ENCODE measurements at places on chromosomes 2 and 18.
A peak's percentile ranks its signal among the peaks of the same experiment; 100 is the strongest.

DNA sequence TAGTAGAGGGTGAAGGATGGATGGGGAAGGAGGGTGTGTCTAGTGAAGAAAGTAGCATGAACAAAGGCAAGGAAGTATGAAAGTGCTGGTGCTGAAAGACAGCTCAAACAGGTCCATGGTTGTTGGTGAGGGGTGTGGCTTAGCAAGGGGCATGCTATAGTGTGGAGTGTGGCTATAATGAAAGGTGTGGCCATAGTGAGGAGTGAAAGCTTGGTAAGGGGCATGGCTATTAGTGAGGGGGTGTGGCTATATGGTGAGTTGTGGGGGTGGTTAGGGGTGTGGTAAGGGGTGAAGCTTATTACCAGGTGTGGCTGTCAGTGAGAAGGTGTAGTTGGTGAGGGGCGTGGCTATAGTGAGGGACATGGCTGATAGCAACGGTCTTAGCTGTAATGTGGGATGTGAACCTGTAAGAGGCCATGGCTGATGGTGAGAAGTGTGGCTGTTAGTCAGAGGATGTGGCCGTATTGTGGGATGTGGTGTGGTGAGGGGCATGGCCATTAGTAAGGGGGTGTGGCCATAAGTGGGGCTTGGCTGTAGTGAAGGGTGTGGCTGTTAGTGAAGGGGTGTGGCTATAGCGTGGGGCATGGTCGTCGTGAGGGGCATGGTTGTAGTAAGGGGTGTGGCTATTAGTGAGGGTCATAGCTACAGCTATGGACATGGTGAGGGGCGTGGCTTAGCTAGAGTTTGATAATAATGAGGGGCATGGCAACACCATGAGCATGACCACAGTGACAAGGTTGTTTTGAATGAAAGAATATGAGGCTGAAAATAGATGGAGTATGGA is 549.6 kb downstream of the FBXO15 start:
- DNase-seq = no peak

GRCh38 chr18:26233208-26233607 is 7.0 kb downstream of the TAF4B start:
- DNase-seq = no peak

DNA sequence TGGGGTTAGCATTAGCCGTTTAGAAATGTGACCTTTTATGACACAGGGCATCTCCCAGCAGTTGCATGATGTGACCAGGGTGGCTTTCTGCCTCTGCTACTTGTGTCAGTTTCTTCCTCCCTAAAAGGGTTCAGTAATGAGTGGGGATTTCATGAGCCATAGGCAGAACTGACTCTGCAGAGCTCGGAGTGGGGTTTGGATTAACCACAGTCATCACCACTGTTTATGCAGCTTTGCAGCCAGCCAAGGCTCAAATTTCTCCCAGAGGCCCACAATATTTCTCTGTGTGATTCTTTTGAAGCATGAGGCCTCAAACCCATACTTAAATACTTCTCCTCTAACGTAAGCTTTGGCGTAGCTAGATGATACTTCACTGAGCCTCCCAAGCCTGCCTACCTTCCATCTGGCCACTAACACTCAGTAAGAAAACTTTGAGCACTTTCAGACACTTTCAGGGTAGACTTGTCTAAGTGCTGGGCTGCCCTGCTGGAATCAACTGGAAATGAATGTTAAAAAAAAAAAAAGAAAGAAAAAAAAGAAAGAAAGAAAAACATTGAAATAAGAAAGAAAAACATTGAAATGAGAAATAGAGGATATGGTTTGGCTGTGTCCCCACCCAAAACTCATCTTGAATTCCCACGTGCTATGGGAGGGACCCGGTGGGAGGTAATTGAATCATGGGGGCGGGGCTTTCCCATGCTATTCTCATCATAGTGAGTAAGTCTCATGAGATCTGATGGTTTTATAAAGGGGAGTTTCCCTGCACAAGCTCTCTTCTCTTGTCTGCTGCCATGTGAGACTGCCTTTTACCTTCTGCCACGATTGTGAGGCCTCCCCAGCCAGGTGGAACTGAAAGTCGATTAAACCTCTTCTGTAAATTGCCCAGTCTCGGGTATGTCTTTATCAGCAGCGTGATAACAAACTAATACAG is 11.5 kb upstream of the LAPTM4A start:
- no peak for DNase-seq

- DNase-seq = peak; percentile 33
Observed at GRCh38 chr18:45775241-45775676, 50.2 kb upstream of the SIGLEC15 start.

DNA sequence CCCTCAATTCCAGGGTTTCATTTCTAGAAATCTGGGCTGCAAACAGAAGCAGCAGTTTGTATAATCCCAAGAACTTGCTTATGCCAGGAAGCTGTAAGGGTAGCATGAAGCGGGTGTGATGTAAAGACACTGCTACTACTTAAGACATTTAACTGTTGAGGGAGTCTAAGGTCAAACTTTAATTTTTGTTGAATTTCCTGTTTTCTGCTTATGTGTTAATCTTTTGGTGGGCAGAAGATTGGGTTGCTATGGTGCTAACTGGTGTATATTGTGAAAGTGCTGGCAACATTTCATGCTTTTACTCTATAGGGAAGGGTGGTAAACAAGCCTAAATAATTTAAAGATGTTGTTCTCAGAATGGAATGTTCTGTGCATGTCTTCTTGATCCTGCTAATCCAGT is 2.7 kb downstream of the NCOA1 start:
- no peak for DNase-seq

Measured in stimulated activated CD8-positive, alpha-beta memory T cell treated with anti-CD3 and anti-CD28 coated beads, Interleukin-15, amount 100 ng/mL, for 24 hours (primary cell).